ENCODE measurements at places on chromosomes 5 and 9.

- ATAC-seq: no peak
Observed at GRCh38 chr5:123223921-123224320, 134.9 kb downstream of the PRDM6 start.

DNA sequence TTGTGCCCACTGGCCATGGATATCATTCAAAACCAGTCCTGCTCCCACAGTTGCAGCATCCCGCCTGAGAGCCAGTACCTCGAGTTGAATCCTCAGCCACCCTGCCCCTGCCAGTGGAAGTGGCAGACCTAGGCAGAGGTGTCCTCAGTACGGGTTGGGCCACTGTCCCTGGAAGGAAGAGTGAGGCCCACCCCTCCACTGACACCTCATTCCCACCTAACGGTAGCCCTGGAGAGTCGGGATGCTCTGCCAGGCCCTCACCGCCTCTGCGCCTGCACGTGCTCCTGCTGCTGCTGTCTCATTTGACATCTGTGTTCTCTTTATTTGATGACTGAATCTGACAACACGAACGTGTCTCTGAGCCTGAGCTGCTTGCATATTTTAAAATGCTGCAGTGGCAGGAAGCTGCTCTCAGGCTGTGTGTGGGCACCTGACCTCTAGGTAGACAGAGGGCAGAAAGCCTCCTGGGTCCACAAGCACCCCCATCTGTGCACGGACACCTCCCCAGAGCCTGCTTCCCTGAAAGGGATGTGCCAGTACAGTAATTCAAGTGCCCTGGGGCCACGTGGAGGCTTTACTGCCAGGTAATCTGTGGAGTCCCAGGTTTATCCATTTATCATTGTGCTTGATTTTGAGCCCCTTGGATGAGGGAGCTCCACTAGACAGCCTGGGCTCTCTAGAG is 194.7 kb downstream of the CACNA1B start:
- ATAC-seq: no peak

DNA sequence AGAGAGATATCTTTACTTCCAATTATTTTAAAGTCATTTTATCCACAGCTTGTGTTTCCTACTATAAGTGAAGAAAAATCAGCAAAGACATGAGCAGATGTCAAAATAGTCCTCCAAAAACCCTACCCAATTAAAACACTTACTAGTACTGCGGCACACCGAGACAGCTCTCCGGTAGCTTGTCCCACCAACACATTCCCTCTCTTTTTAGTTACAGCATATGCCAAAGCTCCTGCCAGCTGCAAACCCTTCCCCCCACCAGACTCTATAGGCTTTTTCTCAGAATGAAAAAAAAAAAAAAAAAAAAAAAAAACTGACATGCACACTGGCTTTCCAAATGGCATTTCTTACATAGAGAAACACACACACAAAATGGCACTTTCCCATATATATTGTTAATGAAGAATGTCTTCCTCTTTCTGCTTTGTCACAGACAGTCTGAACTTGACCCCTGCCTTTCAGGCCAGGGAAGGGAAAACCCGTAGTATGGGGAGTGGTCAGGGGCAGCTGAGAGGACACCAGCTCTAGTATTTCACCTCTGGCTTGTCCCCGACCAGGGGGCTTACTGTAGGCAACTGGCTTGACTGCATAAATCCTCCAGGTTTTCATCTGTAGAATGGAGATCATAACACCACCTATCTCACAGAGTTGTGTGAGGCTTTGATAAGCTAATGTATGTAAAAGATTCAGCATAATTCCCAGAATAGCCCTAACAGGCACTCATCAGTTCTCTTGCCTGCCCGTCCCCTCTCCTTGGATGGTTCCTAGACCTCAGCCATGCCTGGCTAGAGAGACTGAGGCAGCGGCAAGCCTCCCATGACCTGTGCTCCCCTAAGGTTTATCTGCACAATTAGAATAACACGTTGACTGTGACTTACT is 233.6 kb downstream of the CRB2 start:
- no peak for ATAC-seq

DNA sequence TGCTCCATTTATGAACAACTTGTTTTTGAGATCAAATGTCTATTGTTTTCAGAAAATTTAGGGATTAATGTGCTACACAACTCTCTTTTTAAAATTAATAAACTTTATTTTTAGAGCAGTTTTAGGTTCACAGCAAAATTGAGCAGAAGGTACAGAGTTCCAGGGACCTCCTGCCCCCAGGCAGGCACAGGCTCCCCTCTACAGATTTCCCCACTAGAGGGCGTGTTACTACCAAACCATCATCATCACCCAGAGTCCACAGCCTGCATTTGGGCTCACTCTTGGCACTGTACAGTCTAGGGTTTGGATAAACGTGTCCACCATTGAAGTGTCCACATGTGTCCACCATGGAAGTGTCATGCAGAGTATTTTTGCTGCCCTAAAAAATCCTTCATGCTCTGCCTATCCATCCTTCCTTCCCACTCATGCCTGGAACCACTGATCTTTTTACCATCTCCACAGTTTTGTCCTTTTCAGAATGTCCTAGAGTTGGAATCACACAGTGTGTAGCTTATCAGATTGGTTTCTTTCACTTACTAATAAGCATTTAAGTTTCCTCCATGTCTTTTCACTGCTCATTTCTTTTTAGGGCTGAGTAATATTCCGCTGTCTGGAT is 61.7 kb downstream of the MRPL36 start:
- ATAC-seq: no peak

- ATAC-seq: peak; percentile 87
Observed at GRCh38 chr5:65481635-65482295, at the start of gene ADAMTS6. Gene ADAMTS6, minus strand, starts transcription at chr5:65481920. Its CDS starts 8,247 bp downstream, at chr5:65473673.

DNA sequence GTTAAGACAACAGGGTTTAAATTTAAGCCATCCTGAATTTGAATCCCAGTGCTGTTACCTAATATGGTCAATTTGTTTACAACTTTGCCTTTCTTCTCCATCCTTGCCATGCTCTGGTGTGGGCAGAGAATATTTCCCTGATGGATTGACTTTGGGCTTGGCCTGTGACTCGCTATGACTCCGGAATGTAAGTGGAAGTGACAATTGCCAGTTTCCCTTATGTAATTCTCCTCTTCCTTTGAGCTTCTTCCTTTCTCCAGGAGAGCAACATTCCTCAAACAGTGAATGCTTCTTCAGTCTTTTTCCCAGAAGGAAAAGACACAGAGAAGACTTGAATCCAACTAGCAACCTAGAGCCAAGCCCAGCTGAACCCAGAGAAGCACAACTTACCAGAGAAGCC is 159.1 kb downstream of the LURAP1L start:
- ATAC-seq: no peak

GRCh38 chr9:68720656-68721313 is 15.7 kb downstream of the PIP5K1B start:
- no peak for ATAC-seq

DNA sequence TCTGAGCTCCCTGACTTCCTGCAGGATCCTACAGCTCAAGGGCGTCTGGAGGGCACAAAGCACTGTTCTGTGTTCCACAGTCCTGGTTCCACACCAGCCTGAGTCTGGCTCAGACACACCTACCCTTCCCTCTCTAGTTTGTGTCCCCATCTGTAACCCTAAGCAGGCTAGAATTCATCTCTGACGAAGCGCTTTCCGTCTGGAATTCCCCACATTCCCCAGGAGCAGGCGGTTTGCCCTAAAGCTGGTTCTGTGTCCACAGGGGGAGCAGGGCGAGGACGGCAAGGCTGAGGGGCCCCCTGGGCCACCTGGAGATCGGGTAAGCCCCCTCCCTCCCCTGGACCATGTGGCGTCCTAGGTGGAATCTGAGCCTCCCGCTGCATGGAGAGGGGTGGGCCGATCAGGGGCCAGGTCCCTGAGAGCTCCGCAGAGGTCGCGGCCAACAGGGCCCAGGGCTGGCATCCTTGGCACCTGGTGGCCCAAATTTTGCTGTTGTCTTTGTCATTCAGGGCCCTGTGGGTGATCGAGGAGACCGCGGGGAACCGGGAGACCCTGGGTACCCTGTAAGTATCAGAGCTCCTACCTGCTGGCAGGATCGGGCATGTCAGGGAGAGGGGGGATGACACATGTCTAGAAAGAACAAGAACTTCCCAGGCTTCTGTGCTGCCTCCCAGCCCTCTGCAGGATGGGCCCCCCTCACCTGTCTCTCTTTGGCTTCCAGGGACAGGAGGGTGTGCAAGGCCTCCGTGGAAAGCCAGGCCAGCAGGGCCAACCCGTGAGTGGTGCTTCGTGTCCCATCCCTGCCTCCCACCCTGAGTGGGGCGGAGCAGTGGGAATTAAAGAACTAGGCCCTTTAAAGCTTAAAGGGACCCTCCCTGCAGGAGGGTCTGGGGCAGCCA is 34.5 kb upstream of the ORM1 start:
- ATAC-seq: peak; percentile 8

GRCh38 chr5:106894964-106895363 is 775.8 kb downstream of the EFNA5 start:
- ATAC-seq: no peak
